ENCODE measurements at places on chromosomes 13 and 19.

- no peak for DNase-seq
Measured at GRCh38 chr13:26538363-26539317, 18.8 kb upstream of the WASF3 start.

DNA sequence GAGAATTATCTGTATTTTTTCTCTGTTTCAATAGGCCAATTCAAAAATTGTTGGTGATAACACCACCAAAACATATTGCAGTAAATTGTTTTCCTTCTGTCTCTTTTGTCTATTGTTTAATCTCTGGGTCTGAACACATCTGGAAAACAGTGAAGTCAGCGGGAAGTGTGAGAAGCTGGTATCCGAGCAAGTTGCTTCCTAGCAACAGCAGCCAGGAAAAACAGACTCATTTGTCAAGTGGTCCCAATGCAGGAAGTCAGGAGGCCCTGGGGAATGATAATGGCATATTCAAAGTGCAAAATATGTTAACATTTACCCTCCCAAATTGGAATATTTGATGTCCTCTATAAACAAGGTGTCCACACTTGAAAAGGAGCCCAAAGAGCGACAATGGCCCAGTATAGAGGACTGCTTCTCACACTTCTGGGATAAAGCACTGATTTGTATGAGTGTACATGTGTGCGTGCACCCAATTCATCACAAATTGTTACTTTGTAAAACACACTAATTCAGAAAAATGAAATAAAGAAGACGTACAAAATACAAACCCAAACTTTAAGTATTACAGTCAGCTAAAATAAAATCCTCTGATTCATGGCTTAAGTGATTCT, 515.0 kb downstream of the TBC1D4 start:
- no peak for DNase-seq

- DNase-seq, result no peak
Measured at GRCh38 chr13:114090476-114090875, 41.9 kb downstream of the RASA3 start.

DNA sequence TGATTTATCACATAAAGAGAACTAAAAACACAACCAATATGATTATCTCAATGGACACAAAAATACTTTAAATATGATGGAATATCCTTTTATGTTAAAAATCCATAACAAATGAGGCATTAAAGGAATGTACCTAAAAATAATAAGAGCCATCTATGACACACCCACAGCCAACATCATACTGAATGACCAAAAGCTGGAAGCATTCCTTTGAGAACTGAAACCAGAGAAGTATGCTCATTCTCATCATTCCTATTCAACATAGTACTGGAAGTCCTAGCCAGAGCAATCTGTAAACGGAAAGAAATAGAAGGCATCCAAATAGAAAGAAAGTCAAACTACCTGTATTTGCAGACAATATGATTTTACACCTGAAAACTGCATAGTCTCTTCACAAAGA, 671.0 kb downstream of the SLITRK1 start:
- no peak for DNase-seq

- no peak for DNase-seq
Measured at GRCh38 chr19:4108767-4109625, 14.9 kb downstream of the MAP2K2 start.

DNA sequence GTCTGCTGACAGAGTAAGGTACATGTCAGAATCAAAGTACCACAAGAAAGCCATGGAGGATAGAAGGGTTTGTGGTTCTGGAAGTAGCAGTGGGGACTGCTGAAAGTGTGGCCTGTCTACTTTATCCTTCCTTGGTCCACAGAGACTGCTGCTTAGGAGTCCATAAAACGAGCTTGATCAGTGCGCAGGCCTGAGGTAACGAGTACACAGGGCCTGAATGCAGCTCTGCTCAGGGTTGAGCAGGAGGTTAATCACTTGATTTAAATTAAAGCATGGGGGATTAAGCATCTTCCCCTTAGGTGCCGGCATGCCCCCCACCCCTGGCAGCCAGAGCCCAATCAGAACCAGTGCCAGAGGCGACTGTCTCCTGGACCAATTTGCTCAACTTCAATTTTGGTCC, 34.9 kb upstream of the WASF3 start:
- DNase-seq, result no peak

DNA sequence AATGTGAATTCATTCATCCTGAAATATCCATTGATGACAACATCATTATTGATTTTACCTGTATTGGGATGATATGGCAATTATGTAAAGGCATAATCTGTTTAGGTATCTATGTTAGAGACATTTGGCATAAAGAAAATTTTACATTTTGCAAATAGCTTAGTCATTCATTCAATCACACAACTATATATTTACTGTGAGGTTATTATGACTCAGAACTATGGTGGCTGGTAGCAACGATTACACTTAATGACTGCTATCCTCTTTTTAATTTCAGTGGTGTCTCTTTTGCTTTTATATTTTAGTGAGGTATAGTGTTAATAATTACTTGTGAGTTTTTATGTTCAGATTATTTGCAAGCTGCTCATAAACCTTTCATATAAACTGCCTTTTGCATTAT, 955.9 kb downstream of the SLITRK6 start:
- DNase-seq, result no peak

DNA sequence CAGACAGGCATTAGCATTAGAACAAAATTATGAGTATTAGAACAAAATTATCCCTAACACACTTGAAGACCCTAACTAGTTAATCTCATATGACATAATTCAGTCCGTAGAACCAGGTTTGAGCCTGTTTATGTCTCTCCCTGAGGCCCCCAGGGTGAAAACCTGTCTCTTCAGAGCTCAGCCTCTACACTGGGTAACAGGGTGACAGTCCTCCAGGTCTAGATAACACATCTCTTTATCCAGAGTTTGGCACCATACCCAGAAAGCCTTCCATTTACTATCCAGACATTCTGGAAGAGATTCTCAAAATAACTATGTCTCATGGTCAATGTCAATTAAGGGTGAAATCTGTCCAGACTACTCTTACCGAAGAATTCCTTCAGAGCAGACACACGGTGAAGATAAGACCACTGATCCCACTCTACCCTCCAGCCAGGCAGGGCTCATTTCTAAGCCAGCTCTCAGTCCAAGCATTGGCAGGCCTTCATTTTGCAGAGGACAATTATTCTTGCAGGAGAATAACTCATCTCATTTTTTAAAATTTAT, 1195.3 kb downstream of the EFNB2 start:
- no peak for DNase-seq

DNA sequence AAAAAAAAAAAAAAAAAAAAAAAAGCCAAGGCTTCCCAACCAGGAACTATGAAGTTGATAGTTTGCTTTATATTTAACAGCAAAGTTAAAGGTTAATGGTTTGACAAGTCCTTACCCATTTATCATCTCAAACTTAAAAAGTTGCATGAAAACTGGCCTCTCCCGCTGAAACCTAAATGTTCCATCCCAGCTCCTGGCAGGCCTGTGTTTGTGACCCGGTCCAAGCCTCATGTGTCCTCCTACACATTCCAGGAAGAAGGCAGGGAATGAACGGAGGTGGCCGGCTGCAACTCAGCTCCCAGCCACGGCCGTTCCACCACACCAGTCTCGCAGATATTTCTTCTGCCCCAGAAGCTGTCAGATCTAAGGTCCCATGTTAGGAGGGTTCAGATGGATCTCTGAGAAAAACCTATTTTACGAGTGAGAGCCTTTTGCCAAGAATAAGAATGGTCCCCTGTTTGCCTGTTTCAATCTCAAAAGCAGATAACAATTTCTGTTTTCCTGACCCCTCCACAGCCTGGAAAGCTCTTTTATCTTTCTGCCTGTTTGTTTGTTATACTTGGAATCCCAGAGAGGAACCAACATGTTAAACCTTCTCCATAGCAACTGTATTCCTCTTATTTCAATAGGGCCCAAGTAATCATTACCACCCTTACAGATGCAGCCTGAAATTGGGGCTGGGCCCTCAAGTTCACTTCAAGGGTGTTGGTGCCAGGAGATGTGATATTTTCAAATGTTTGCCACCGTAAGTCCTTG, 56.5 kb downstream of the KCTD12 start:
- no peak for DNase-seq

GRCh38 chr19:49689133-49690078, at the start of gene ADM5:
Gene ADM5 (plus strand): TSS chr19:49689594. CDS start chr19:49689838, 244 bp downstream.
- DNase-seq, result no peak

DNA sequence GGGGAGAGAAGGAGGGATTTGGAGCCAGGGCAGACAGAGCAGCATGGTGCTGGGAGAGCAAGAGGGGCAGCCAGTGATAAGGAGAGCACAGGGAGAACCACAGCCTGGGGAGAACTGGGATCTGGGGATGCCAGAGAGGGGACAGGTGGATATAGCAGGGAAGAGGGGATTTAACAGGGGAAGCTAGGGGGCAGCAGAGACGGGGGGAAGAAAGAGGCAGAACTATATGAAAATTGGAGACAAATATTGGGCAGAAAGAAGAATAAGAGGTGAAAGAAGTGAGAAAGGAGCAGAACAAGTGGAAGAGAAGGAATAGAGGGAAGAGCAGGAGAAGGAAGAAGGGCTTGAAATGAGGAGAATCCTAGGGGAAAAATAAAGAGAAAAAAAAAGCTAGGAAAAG, 6.5 kb upstream of the ZNF528 start:
- no peak for DNase-seq

- DNase-seq, result no peak
Measured at GRCh38 chr19:23254141-23254910, 4.1 kb upstream of the ZNF724 start.

DNA sequence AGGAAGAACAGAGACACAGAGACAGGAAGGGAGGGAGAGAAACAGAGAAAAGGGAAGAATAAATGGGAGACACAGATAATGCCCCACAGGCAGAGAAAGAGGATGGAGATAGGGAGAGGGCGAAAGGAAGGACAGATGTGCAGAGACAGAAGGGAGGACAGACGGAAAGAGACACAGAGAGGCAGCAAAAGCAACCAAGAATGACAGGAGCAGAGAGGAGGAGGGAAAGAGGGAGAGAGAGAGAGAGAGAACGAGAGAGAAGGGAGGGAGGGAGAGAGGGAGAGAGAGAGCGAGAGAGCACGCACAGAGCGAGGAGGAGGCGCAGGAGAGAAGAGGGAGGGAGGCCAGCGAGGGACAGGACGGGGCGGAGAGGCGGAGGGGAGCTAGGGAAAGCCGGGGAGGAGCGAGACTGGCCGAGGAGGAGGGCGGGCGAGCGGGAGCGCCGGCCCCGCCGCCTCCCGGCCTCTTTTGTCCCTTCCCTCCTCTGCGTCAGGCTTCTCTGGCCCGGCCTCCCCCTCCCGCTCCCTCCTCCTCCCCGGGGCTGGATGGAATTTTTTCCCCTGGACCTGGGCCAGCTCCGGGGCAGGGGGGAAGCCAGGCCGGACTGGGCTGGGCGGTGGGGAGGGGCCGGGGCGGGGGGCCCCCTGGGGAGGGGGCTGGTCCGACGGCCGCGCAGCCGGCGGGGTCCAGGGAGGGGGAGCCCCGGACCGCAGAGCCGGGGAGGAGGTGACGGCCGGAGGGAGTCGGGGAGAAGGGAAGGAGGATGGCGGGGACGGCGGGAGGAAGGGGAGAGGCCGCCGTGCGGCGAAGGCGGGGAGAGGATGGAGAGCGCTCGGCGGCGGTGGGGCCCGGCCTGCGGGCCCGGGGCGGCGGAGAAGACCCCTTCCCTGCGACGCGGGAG, 4.2 kb upstream of the SPACA6 start:
- no peak for DNase-seq

DNA sequence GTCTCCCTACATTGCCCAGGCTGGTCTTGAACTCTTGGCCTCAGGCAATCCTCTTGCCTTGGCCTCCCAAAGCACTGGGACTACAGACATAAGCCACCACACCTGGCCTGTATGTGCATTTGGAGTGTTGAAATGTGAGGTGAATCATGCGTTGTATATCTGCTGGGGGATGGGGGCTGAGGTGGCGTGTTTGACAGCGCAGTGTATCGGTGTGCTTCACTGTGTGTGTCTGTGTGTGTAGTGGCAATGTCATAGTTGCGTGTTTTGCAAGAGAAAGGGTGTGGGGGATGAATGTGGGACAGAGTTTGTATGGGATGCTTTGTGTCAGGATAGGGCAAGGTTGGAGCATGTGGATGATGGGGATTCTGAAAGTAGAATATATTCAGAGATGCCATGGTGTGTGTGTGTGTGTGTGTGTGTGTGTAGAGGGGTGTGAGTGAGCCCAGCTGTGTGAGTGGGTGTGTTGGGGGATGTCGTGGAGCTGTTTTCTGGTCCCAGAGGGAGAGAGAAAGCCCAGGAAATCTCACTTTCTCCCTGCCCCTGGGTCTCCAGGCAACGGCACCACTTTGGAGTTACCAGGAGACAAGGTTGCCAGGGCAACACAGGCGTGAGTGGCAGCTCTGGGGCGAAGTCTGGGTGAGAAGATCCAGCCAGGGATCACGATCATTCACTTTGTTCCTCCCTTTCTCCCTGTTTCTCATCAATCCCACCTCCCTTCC, 1.1 kb upstream of the SWSAP1 start:
- DNase-seq, result peak; percentile 51

DNA sequence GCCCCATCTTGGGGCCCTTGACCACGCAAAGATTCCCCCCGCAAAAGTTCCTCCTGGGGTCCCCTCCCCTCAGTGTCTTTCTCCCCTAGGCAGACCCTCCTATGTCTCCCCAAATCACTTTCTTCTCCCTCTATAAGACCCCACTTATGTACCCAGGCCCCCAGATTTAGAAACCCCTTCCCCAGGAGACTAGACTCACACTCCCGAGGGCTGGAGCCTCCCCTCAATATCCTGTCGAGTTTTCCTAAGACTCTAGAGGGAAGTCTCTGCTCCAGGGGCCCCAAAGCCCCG, 1.4 kb downstream of the SLC1A5 start:
- DNase-seq, result no peak

DNA sequence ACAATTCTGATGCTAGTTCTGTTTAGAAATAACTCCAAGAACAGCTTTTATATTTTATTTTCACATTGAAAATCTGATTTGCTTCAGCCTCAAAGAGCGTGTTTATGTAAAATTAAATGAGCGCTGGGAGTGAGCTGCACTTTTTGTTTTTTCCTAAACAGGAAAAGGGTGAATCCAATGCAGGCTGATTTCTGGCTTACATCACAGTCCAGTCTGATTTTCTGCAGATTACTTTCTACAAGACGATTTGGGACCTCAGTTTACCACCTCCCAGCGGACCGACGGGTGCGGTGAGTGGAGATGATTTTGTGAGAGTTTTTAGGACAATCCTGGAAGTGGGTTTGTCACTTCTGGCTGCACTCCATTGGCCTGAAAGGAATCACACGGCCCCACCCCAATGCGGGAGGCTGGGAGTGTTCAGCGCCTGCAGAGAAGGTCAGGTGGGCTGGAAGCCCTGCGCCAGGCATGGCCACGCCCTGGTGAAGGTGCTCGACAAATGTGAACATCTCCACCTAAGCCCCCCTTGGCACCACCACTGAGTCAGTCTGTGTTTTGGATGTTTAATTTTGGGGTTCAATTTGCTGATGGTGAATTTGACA, 90.1 kb downstream of the ANKRD10 start:
- DNase-seq, result no peak

GRCh38 chr19:48397263-48398101, 4.0 kb downstream of the GRIN2D start:
- DNase-seq, result no peak

DNA sequence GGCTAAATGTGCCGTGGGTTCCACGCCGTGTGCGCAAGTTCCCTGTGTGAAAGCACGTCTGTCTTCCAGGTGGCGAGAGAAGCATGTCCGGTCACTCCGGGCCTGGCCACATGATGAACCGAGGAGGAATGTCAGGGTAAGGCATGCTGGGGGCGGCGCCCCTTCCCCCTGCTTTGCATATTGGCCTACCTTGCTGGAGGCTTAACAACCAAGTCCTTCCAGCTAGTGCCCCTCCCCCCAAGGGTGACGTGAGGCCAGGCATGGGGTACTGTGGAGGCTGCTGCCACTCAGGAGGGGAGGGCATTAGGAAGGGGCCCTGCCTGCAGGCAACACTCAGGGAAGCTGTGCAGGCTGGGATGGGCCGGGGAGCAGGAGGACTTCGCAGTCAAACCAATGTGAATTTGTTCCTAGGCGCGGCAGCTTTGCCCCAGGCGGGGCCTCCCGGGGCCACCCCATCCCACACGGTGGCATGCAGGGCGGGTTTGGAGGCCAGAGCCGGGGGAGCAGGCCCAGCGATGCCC, 12.5 kb downstream of the MICOS13 start:
- no peak for DNase-seq
